ENCODE measurements at places on chromosomes 4 and X.

- no peak for DNase-seq
These were observed 26.8 kb upstream of the UGT2B4 start for GRCh38 chr4:69522554-69522953.

GRCh38 chr4:112266823-112267222 lies 18.9 kb downstream of the TIFA start:
- peak; percentile 60 for DNase-seq

GRCh38 chr4:2354118-2354517 lies 64.3 kb downstream of the ZFYVE28 start:
- DNase-seq = peak; percentile 25

- DNase-seq = no peak
These were observed 93.9 kb downstream of the CEP44 start for GRCh38 chr4:174377613-174378012.

GRCh38 chr4:142474398-142475087 lies 371.6 kb downstream of the INPP4B start:
- DNase-seq = peak; percentile 52

- DNase-seq = peak; percentile 73
These were observed 557.7 kb upstream of the TENM3 start for GRCh38 chr4:181685461-181685860.

Measured in ELR (cell line).